ENCODE measurements at places on chromosomes 16 and 17.
A peak's percentile ranks its signal among the peaks of the same experiment; 100 is the strongest.

GRCh38 chr17:74465378-74466110 lies 890 bp upstream of the CD300A start:
- DNase-seq, result no peak

DNA sequence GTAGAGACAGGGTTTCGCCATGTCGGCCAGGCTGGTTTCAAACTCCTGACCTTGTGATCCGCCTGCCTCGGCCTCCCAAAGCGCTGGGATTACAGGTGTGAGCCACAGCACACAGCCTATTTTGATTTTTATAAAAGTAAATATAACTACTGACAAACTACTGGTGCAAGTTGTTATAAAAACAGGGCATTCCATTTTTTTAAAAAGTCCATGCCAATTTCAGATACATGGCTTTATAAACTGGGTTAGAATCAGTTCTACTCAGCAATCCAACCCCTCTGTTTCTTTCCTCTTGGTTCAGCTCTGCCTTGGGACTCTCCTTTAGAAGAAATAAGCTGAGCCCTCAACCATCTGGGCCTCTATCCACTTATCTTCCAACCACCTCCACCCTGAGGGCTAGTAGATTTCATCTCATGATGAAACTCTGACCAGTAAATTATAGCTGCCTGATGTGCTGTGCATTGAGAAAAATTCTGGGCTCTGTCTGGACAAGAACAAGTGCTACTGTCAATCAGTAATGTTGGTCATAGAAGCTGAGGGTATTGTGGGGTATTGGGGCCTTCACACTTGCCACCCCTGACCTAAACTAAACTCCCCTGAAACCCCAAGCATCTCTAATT lies 10.2 kb downstream of the RANBP10 start:
- DNase-seq, result no peak

DNA sequence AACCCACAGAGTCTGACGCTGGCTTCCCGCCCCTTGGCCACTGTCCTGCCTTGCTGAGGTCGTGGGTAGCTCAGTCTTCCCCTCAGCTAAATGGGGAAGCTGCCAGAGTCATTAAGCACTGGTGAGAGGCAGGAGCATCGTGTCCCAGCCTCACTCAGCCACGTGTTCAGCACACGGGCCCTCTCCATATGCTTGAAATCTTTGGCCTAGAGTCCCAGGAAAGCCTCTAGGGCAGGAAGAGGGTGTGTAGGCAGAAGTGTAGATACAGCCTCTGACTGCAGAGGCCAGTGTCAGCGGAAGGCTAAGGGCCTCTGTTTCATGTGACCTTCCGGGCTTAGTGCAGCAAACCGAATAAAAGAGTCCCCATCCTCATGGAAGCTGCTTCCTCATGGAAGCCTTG lies 4.1 kb downstream of the DHODH start:
- no peak for DNase-seq

GRCh38 chr17:43900858-43901754 lies 6.2 kb downstream of the MPP2 start:
- DNase-seq, result no peak

DNA sequence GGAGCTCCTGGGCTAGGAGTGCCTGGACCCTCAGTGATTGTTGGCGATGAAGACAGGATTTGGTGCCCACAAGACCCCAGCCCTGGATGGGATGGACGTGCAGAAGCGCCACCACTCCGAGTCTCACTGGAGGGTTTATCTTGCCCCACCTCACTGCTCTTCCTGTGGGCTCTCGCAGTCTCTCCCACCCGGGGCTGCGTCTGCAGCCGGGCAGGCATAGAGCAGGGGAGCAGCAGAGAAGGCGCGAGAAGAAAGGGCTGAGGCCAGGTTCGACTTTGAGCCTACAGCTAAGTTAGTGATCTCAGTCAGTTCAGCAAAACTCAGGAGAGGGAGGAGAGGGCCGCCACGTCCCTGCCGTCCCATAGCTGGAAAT lies 6.6 kb downstream of the UBE2I start:
- DNase-seq, result no peak

DNA sequence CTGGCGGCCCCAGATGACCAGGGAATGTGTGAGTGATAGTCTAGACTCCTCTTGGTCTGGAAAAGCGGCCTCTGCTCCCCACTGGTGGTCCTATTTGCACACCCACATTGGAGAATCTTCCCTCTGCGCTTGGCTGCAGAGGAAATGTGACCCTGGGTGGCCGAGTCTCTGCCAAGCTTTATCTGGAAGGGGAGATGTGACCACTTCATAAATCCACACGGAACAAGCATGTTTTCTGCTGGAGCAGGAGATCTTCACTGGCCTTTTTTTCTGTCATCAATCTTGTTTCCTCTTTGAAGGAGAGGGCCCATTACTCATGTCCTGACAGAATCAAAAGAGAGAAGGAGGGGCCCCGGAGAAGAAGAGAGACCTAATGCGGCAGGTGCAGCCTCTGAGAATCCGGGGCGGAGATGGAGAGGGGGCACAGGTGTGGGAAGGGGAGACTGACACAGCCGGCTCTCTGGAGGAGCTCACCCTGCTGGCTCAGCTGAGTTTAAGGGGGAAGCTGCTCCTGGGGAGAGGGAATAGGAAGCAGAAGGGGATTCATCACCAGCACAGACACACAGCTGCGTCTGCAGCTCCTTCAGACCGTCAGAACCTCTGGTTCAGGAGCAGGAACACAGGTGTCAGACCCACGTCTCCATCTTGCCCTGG lies 116.3 kb downstream of the SOX9 start:
- DNase-seq, result no peak

DNA sequence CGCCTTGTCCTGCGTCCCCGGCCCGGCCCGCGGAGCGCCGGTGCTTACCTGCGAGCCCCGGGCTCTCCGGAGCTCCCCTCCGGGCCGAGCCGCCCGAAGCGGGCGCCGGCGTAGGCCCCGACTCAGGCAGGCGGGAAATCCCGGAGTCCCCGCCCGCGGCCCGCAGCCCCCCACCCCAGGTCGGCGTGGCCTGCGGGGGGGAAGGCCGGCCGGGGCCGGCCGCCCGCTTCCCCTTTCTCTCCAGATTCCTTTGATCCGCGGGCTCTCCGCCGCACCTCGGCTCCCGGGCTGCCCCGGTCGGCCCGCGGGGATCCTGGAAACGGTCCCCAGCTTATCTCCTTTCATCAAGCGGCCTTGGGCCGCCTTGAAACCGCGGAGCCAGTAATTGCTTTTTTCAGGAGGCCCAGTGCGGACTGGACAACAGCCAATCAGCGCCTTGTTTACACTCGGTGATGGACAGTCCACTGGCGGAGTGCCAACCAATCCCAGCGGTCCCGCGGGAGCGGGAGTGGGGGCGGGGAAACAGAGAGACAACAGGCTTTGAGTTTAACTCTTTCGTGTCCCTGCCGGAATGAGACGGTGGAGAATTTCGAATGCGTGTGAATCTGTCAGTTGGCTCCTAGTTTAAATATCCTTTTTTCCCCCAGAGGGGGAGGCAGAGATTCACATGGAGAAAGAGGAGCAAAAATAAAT lies 1.4 kb upstream of the BAHCC1 start:
- no peak for DNase-seq

DNA sequence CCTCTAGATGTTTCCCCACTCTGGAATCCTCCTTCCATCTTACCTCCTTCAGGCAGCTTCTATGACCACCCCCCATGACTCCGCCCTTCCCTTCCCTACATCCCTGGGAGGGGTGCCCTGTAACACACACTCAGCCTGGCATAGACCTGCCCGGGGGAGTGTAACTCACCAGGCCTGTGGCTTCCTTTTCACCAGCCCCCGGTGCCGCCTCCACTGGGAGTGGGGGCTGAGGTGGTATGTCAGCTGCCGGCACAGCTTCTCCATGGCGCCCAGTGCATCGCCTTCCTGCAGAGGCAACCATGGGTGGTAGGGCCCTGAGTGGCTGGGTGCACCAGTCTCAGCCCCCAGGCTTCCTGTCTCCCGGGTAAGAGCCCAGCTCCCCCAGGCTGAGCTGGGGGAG lies 32.3 kb downstream of the TRPV2 start:
- no peak for DNase-seq

DNA sequence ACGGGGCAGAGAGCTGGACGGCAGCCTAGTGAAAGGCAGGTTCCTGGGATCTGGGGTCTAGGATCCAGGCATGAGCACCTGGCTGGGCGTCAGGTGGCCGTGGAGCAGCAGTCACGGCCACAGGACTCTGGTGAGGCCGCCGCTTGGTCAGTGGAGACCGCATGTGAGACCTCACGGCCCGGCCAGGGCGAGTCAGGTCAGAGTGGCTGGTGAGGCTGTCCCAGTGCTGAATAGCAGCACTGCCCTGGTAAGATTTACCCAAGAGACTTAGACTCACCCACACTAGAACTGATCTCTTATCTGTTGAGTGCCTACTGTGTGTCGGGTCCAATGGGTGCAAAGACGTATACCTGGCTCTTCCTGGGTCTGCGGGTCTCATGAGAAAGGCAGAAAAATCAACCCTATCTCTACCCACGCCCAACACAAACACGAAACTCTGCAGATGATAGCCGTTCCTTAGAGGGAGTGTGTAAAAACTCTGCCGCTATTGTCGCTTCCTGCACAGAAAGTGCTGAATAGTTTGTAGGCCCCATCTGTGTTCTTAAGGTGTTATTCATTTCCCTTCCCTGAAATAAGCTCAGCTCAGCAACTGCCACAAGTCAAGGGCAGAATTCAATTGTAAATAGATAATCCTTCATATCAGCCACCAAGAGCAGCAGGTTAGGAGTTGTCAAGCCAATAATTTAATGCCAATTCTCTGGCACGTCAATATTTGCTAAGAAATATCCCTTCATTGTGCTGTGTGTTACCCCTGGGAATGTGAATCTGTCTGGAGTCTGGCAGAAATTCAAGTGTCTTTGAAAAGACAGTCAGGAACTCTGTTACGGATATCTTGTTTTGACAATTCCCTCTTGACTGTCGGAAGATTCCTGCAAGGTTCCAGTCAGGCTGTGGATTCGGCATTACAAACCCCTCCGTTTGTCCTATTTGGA lies 240.0 kb downstream of the NTN1 start:
- no peak for DNase-seq

DNA sequence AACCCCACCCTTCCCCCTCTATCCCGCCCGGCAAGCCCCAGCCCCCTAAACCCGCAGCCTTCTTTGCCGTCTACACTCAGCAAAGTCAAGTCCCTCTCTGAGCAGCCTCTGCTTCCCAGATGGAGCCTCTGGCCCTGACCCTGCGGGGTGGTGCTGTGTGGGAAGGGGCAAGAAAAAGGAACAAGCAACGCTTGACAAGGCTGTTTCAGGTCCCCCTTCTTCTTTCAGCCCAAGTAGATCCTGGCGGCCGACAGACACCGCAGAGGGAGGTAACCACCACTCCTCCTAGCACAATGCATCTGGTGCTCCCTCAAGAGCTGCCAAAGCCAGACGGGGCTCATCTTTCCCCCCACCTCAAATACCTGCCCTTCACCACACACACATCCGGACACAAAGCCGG lies 178.3 kb downstream of the ENGASE start:
- no peak for DNase-seq

GRCh38 chr17:76725580-76726230 lies 701 bp downstream of the JMJD6 start:
- peak; percentile 60 for DNase-seq

DNA sequence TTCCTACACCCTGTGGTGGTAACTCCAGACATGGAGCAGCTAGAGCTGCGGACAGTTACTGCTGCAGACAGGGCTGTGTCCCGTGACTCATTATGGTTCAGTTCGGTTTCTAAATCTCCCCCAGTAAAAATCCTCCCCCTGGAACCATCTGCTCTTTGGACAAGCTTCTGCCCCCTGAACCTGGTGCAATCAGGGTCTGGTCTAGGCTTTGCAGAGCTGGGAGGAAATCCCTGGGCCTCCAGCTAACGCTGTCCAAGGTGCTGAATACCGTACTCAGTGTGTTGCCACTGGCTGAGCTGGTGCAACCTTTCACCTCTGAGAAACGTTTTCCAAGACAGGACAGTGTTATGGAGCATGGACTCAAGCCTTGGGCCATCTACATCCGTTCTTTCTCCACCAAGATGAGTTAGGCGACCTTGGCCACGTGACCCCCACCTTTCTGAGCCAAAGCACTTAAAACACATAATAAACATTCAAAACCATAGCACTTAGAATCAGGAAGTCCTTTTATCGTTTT lies 142.0 kb downstream of the CPPED1 start:
- DNase-seq, result no peak

- no peak for DNase-seq
These were observed 33.8 kb upstream of the KPNB1 start for GRCh38 chr17:47615766-47616424.

DNA sequence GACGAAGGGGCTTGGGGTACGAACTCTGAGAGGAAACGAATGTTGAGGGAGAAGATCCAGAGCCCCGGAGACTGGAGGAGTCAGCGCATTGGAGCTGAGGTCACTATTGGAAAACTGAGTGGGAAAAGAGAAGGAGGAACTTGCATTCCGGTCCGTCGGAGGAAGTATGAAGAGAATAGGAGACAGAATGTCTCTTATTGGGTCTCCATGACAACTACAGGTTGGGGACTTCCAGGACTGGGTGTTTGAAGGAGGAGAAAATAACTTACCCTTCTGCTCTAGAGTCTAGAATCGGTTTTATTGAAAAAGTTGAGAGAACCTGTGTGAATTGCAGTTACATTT lies 537 bp downstream of the GOSR1 start:
- DNase-seq, result no peak

DNA sequence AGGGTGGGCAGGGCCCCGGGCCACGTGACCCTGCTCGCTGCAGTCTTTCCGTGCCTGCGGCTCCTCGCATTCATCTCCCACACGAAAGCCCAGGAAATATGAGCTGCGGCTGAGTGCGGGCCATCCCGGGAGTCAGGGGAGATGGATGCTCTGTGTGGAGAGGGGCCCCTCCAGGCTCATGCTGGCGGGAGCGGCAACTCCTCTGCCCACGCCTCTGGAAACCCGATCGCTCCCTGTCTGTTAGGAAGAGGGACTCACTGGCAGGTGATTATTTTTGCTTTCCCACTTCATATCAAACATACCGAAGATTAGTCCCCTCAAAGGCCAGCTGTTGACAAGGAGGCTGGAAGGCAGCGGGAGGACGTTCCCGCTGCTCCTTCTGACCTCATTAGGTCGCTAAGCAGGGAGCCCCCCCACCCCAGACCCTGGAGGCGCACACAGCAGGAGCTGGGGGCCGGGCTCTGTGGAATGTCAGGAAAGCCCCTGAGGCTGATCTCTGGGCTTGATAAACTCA lies 228.5 kb downstream of the FOXL1 start:
- DNase-seq, result no peak

DNA sequence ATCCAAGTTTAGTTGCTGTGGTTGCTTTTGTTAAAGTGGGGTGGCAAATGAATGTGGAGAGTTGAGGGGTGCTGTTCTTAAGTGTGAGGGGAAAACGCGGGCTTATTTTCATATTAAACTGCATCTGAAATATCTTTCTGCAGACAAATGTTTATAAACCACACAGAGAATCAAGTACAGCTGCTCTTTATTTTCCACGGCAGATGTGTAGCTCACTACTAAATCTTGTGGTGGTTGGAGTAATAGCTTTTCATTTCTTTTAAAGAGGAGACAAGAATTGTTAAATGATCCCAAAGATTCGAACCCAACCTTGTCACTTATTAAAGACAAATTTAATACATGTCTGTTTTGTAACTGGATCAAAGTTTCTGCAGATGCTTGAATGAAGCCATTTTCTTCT lies 2.1 kb downstream of the CLTC start:
- DNase-seq, result no peak

- no peak for DNase-seq
These were observed 16.8 kb downstream of the ITGAM start for GRCh38 chr16:31276600-31276999.
